ENCODE measurements at places on chromosomes 2 and 18.

DNA sequence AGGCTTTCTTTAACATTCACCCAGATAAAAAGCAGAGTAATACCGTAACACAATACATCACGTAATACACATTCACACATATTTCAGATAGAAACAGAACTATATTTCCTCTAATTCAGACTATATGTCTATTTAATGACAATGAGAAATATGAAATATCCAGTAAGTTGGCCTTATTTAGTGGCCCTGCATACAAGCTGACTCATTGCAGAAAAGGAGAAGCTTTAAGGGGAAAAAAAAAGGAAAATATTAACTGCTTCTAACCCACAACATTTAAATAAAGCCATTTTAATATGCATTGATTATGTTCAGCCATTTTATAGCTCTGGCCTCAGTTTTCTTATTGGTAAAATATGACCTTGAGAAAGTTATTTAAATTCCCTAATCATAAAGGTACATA is 94.8 kb downstream of the PPP1R1C start:
- no peak for DNase-seq

DNA sequence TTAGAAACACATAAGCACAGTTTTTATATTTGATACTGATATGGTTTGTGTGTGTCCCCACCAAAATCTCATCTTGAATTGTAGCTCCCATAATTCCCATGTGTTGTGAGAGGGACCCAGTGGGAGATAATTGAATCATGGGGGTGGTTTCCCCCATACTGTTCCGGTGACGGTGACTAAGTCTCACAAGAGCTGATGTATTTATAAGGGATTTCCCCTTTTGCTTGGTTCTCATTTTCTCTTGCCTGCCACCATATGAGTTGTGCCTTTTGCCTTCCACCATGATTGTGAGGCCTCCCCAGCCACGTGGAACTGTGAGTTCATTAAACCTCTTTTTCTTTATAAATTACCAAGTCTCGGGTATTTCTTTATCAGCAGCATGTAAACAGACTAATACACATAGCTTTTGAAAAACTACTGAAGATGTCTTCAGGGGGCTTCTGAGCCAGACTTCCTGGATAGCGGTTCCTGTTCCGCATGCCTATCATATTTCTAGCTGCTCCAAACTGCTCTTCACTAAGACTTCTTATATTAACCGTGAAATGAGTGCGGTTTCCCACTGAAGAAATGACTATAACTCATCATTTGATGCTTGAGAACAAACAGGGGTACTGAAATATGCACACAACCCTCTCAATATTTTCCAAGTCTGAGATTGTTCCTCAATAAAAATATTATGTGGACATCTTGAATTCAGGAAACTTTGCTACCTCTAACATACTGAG is 75.8 kb downstream of the SPHKAP start:
- no peak for DNase-seq

- peak; percentile 20 for DNase-seq
These were observed 711 bp downstream of the SFXN5 start for GRCh38 chr2:73070643-73071359.

DNA sequence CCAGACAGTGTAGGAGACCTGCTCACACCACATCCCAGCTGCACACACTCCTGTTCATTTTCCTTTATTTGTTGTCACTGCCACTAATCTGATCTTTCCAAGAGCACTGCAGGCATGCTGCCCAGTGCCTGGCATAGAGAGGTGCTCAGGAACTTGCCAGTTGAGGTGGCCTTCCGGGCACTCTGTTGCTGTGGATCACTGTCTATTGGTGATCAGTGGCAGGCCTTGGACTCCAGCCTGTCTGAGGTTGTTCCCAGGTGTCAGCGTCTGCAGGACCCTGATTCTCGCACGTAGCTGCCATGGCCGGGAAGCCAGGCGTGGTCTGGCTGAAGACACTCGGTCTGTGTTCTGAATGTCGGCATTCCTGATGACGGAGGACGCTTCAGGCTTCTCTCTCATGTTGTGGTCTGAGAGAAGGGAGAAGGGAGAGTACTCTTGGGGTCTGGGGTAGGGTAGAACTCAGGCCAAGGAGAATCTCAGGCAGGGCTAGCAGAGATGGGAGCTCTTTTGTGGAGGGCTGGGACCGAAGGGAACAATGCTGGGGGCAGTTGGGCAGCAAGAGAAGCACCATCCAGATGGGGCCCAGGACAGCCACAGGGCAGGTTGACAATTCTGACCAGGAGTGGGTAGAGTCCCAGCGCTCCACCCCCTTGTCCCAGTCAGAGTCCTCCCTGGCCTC is 240.9 kb downstream of the MYCN start:
- DNase-seq = no peak

DNA sequence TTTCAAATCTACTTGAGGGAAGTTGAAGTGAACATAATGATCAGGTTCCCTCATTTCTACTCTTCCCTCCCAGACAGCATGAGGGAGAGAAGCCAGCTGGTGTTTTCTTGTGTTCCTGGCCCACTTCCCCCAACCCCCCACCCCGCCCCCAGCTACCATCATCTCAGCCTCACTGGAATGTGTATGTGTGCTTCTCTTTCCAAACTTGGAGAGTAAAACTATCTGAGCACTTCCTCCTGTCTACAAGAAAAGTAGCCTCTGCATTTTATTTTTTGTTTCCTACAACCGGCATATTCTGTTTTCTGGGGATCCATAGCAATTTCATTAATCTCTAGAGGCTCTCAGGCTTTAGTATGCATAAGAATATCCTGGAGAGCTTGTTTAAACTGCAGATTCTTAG is 53.6 kb upstream of the GRHL1 start:
- no peak for DNase-seq

DNA sequence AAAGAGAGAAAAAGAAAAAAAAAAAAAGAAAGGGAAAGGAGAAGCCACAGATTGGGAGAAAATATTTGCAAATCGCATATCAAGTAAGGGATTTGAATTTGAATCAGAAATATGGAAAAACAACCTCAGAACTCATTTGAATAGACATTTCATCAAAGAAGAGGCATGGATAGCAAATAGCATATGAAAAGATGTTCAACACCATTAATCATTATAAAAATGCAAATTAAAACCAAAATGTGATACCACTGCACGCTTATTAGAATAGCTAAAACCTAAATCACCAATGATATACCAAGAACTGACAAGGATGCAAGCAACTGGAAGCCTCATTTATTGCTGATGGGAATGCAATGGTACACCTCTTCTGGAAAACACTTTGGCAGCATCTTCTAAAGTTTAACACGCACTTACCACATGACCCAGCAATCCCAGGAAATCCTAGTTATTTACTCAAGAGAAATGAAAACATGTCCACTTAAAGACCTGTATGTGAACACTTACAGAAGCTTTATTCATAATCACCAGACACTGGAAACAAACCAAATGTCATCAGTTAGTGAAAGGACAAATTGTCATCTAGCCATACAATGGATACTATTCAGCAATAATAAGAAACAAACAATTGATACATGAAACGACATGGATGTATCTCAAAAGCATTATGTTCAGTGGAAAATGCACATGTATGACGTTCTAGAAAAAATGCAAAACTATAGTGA is 10.3 kb downstream of the DNER start:
- DNase-seq = no peak

DNA sequence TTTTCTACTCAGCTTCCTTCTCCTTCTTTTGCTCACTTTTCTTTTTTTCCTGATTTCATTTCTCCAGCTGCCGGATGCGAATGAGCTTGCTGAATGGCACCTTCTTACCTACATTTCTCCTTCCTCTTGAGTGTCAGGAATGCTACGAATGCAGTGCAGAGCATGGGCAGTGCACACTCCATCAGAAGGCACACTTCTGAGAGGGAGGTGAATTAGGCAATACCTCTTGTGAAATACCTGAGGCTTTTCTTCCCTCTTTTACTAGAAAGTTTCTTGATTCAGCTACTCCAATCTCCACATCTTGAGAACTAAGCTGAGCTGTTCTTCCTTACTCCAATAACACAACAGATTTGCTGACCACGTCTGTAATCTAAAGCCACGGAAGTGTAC is 51.1 kb downstream of the PLEKHM3 start:
- no peak for DNase-seq

- no peak for DNase-seq
These were observed 32.5 kb upstream of the PLB1 start for GRCh38 chr2:28463211-28463816.

DNA sequence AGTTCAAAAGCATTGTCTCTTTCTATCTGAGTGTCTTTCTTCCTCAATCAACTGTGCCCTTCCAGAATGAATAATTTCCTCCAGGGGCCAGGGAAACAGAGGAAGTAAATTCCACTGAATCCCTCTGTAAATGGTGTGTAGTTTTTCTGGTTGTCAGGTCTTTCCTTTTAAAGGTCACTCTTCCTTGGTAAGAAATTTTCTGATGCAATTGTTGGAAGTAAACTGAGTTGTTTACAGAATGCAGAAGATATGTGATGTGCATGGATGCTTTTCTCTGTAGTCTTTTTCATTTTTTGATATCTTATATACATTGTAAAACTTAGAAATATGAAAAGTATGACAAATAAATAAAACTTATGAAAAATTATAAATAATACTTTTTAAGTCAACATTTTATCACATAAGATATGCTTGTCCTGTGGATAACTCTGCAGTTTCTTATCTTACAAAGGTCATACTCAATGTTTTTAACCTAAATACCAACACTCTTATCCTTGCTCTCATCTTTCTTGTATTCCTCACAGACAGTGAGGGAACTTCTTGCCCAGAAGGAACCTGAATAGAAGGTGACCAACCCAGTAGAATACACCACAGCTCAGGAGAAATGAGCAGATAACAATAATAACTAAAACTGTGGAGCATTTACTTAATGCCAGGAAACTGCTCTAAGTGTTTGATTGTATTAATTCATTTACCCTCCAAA is 234.5 kb downstream of the METTL4 start:
- DNase-seq = no peak

DNA sequence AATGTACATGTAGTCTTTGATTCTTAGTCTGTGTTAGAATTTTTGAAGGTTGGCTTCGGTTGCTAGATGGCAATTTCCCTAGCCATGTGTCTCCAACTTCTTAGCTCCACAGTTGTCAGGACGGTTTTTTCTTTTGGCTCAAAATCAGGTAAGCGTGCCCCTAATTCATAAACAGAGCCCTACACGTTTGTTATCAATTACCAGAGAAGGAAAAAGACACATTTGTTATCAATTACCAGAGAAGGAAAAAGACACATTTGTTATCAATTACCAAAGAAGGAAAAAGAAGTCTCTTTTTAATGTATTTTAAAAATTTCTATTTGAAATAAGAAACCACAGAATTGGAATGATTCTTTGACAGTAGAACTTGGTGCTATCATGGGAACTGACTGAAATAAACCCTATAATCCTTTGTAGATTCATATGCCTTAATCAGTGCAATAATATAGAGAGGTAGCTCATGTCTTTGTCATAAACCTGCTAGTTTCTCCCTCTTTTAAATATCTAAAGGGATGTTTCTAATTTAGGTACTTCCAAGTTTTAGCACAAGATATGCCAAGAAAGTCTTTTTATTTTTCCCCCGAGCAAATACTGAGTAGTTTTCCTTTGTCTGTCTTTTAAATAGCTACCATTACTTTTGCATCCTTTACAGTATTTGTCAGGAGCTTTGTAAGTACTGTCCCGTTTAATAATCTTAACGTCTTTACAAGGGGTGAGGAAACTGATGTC is 35.9 kb downstream of the CAMKMT start:
- DNase-seq = no peak

GRCh38 chr2:170073288-170073687 is 104.7 kb upstream of the MYO3B start:
- DNase-seq = no peak

GRCh38 chr18:62312851-62313250 is 12.3 kb upstream of the TNFRSF11A start:
- DNase-seq = no peak

DNA sequence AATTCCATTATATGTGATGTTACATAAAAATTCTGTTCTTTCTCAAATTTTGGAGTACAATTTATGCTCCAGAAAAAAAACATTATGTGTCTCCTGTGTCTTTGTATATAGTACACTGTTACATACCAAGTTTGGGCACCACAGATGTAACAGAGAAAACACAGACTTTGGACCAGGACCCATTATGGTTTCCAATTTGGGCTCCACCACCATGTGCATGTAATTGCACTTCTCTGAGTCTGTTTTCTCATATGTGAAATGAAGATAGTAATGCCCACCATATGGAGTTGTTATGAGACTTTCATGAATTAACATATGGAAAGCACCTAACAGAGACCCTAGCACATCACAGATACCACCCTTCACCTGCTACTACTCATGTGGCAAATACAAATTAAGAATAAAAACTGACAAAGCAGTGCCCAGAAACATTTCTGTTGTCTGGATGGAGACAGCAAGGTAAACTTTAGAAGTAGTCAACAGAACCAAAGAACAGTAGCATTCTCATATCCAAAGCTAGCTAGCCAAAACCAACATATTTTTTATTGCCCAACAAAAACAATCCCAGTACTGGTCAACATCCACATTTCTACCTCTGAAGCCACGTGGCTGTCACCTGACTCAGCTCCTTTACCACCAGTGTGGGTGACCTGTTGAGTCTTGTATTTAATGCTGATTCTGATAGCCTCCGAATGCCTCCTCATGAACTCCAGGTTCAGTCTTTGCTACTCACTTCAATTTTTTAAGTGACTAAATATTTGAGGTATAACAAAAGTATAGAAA is 42.9 kb downstream of the ANTXR1 start:
- no peak for DNase-seq

DNA sequence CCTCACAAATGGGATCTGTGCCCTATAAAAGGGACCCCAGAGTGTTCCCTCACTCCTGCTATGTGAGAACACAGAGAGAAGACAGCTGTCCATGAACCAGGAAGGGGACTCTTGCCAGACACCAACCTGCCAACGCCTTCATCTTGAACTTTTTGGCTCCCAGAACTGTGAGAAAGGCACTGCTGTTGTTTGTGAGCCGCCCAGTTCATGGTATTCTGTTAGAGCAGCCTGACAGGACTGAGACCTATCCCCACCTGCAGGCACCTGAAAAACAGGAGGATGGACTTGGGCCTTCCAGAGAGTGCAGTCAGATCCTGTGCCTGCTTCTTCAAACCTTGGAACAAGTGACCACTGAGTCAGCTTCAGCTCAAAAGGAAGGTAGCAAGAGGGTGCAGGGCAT is 51.4 kb downstream of the CRACDL start:
- DNase-seq = no peak

DNA sequence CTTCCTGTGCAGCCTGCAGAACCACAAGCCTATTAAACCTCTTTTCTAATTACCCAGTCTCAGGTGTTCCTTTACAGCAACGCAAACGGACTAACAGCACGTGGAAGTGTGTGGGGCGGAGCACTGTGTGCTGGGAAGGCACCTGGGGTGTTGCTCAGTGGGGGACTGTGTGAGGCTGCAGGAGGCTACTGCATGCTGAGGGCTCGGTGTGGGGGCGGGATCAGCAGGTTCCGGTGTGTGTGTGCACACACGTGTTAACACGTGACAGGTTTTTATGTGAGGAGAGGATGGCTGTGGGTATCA is 58.9 kb downstream of the ANKMY1 start:
- DNase-seq = no peak

DNA sequence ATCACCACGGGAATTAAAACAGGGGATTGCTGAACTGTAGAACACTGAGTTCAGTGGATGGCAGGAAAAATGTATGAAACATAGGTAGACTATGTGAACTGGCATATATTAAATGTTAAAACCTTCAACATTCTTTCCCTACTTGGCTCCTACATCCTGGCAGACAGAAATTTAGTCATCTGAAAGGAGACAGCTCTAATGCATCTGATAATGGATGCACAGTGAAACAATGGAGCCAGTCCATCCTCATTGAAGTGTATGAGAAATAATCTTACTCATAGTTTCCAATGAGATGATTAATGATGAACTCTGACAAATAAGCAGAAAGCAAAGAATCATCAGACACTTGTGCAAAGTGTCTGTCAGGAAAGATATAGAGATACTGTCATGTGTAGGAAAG is 1629.7 kb upstream of the TMEFF2 start:
- no peak for DNase-seq

All from stimulated activated CD4-positive, alpha-beta T cell treated with anti-CD3 and anti-CD28 coated beads, Interleukin-1b, Interleukin-23, amount 100 ng/mL, for 24 hours (primary cell).